GM13977 (cell line): ENCODE measurements at places on chromosomes 5 and 9.

DNA sequence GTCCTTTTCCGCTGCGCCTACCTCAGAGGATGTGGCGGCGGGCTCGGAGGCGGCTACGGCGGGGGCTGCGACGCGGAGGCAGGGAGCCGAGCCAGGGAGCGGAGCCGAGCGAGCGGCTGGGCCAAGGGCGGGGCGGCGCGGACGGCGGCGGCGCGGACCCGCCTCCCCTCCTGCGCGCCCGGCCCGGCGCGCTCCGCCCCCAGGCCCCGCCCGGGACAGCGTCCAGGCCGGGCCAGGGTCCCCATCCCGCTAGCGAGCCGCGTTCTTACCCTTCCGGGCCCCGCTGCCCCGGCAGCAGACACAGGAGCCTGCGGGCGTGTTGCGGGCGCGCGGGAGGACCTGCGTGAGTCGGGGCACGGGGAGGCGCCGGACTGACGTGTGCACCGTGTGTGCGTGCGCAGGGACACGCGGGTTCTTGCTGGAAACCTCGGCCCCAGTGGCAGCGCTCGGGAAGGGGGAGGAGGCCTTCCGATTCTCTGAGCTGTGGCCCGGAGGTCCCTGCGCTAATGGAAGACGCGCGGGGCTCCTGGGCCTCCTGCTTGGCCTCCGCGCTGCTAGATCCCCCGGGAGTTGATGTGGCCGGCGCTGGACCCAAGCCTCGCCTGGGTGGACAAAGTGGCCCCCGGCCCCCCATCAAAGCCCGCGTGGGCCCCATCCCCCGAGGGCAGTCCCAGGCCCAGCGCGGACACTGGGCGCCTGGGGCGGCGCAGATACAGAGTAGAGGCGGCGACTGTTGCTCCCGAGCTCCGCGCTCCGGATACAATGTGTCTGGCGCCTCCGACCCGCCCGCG lies at the start of gene VDAC1:
Gene VDAC1, minus strand, starts transcription at position 350 of the 791 bp plus-strand sequence. CDS start 11,963 bp downstream, outside the sequence.
- peak; percentile 98 for DNase-seq

DNA sequence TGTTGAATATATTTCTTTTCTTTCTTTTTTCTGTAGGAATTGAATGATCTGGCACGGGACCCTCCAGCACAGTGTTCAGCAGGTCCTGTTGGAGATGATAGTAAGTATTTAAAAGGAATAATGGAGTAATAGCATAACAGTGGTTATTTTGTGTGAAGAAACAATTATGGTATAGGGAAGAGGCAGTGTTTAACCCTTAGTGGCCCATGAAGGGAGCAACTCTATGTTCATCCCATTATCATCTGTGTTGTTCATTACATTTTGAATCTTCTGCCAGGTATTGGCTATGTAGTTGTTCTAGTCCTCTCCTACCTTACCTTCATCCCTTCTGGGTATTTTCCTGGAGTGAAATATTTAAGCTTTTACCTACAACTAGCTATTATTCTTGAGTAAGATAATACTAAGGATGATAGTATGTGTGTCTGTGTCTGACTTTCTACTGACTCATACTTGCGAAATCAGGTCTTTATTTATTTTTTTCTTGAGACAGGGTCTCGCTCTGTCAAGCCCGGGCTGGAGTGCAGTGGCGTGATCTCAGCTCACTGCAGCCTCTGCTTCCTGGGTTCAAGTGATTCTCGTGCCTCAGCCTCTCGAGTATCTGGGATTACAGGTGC lies 39.3 kb downstream of the UBE2D2 start:
- DNase-seq = no peak

GRCh38 chr5:9233712-9234111 lies 312.2 kb downstream of the SEMA5A start:
- DNase-seq = no peak

- DNase-seq = no peak
Observed at GRCh38 chr9:124506931-124507879, at the start of gene NR5A1. Gene NR5A1, minus strand, starts transcription at chr9:124507399. Its CDS starts 4,004 bp downstream, at chr9:124503395.

DNA sequence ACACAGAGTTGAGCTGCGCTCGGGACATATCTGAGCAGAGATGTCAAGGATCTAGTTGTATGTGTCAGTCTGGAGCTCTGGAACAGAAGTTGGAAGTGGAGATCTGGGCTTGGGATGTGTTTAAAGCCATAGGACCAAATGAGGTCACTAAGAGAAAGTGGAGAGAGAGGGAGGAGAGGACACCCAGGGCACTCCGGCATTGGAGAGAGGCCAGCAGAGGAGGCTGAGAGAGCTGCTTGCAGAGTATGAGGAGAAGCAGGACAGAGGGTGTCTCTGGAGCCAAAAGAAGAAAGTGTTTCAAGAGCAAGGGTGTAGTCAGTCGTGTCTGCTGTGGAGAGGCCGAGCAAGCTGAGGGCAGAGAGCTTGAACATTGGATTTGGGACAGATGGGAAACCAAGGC lies 34.7 kb downstream of the ARHGEF37 start:
- DNase-seq = no peak

DNA sequence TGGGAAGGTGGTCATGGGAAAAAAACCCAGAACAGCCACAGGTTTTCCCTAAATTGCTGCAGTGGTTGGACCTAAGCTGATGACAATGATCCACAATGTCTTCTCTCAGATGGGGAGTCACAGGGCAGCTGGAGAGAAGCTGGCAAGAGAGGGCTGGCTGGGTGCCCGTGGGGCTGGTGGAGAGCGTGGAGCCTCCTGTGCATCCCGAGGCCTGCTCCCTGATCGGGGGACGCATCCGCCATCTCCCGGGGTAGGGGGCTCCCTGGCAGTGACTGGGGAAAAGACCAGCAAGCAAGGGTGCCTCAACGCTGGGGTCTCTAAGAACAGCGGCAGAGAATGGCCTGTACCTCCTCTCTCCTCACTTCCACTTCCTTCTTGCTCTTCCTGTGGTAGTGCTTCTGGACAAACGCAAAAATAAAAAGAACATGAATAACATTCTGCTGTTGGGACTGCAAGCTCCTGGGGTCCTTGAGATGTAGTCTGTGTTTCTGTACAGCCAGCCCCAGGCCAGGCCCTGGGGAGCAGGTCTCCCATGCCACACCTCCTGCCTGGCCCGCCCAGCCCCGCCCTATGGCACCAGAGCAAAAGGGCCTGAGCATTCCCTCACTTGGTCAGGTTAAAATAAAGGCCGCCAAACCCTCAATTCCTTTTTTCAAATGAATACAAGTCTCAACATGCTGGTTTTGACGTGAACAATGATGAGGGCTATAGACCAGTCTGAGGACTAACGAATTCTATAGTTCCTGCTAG lies 7.0 kb upstream of the MRNIP start:
- DNase-seq = no peak

DNA sequence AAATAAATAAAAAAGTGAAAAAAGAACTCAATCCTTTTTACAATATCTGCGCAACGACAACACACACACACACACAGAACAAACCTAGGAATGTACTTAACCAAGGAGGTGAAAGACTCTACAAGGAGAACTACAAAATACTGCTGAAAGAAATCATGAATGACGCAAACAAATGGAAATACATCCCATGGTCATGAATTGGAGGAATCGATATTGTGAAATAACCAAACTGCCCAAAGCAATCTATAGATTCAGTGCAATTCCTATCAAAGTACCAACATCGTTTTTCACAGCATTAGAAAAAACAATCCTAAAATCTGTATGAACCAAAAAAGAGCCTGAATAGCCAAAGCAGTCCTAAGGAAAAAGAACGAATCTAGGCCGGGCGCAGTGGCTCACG lies 29.9 kb upstream of the NRARP start:
- no peak for DNase-seq

- no peak for DNase-seq
Observed at GRCh38 chr5:142512043-142513042, 173.5 kb downstream of the FGF1 start.

DNA sequence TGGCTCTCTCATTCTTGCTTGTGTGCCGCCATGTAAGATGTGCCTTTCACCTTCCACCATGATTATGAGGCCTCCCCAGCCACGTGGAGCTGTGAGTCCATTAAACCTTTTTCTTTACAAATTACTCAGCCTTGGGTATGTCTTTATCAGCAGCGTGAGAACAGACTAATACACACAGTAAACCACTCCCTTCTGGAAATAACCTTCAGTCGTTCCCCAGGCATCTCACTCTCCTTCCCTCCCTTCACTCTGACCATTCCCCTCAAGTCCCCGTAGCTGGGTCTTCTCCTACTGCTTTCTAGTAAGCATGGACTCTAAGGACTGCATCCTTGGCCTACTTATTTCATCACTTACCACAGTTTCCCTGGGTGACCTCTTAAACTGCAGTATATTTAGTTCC lies 493.9 kb downstream of the CCDC171 start:
- no peak for DNase-seq

DNA sequence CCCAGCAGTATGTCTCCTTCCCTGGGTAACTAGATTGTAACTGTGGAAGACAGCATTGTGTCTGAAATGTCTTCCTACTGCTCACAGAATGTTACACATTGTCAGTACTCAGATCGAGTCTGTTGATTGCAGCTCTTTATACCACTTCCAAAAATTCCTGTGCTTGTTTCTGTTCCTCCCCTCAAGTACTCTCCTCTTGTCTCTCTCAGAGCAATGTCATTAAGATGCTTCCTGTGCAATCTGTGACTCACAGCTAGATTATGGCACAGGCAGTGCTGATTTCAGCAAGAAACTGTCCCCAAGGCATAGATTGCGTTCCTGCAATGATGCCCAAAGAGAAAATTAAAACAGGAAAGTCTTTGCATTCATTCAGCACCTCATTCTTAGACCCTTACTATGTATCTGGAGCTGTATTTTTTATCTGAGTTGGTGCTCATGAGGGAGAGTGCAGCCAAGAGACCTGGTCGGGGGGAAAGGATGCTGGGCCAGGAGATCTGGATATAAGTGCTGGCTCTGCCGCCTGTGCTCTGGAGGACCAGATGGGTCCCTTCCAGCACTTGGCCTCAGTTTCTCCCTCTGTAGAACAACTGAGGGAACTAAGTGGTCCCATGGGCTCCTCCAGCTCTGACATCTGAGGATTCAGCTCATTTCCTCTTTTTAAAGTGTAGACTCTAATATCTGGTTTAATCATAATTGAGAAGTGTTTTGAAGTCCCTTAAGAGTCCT lies 40.8 kb upstream of the GNPDA1 start:
- no peak for DNase-seq

DNA sequence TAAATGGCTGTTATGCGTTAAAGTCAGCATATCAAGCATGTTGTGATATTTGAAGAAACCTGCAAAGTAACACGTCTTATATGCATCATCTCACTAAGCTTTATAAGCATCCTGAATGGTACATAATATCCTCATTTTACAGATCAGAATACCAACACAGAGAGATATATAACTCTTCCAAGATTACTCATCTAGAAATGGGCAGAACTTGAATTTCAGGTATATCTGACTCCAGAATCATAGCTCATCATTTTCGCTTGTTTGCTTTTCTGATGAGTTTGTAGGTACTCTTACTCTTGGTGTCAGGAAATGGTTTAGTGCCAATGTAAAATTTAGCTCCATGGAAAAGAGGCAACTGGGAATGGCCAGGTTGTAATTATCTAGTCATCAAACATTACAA lies 232.3 kb upstream of the ANKH start:
- DNase-seq = no peak

DNA sequence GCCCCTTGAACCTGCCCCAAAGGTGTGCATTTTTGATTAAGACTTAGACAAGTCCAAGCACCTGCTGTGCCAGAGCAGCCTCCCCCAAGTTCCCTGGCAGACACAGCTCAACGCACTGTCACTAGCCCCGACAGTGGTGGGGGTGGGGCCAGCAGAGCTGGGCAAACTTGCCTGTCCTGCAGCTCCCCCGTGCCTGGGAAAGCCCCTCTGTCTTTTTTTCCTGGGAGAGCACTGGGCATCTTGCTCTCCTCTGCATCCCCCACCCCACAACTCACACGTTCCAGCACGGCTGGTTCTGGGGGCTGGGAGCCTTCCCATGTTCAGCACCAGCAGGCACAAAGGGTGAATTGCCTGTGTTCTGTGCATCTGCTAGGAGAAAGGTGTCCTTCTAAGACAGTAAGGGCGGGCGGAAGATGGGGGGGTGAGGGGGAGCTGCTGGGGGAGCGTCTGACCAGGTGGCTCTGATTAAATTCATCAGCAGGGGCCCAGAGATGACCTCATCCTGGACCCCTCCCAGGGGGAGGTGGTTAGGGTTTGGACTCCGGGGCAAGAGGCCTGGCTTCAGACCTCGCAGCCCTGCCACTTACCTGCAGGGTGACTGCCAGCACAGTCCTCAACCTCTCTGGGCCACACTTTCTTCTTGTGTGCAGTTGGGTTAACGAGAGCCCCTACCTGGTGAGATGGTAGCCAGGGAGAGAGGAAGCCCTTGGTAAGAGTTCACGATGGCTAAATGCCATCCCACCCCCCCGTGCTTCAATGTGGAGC lies 23.5 kb downstream of the HMCN2 start:
- DNase-seq = no peak
